Stimulated activated CD8-positive, alpha-beta memory T cell treated with anti-CD3 and anti-CD28 coated beads, Interleukin-7, amount 100 ng/mL, for 1 hour (primary cell): ENCODE measurements at places on chromosomes 4 and X.

- DNase-seq = peak; percentile 45
Measured at GRCh38 chrX:46796574-46797191, 37.8 kb upstream of the SLC9A7 start.

- DNase-seq = no peak
Measured at GRCh38 chr4:147453561-147454141, 27.2 kb upstream of the EDNRA start.

- DNase-seq = no peak
Measured at GRCh38 chr4:173698557-173699262, 168.7 kb upstream of the HAND2 start.

- DNase-seq = no peak
Measured at GRCh38 chrX:56789518-56790070, 60.6 kb downstream of the NBDY start.

- peak; percentile 71 for DNase-seq
Measured at GRCh38 chr4:52721968-52722815, 29.0 kb downstream of the ERVMER34-1 start.

GRCh38 chr4:55186700-55187099 is 61.3 kb upstream of the KDR start:
- no peak for DNase-seq

DNA sequence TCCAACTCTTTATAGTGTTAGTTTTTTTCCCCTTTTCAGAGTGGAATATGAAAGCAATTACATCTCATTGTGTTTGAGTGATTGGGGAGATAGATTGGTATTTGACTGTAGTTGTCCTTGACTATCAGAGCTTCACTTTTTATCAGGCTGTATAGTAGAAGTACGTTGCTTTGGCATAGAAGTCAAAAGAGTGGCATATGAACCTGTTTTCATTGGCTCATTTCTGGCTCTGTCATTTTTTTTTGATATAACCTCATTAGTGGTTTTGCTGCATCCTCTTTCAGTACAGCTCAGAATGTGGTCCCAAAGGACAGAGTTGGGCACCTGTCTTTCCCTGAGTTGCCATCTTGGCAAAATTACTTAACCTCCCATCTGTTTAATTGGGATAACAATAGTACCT is 1.4 kb downstream of the TMA16 start:
- DNase-seq = no peak

DNA sequence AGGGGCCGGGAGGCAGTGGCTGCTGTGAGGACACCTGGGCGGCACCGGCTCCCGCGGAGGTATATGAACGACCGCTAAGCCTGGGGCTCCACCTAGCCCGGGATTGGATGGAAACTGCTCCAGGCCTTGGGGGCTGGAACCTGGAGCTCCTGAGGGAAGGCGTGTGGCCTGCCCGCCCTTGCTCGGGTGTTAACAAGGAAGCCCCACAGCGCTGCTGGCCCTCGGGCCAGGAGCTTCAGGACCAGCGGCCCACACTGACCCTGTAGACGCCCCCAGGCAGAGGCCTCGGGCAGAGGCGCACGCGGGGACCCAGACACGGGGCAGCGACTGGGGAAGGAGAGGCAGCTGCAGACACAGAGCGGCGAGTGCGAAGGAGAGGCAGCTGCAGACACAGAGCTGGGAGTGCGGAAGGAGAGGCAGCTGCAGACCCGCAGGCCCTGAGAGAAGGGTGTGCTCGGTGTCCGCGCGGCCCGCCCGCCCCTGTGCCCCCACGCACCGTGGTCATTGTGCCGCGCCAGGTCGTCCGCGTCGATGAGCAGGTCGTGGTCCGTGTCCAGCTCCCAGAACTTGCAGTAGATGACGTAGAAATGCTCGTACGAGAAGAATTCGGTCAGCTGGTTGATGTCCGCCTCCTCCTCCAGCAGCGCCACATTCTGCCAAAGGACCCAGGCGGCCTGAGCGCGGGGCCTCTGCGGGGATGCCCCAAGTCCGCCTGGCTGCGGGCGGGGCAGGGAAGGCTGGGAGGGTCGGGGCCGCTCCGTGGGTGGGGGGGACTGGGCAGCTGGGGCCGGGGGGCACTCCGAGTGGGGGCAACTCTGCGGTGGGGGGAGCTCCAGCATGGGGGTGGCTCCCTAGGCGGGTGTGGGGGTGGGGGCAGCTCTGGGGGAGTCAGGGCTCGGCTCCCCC is 26.7 kb upstream of the GTPBP6 start:
- no peak for DNase-seq

GRCh38 chrX:86215260-86215659 is 67.0 kb downstream of the DACH2 start:
- DNase-seq = no peak

DNA sequence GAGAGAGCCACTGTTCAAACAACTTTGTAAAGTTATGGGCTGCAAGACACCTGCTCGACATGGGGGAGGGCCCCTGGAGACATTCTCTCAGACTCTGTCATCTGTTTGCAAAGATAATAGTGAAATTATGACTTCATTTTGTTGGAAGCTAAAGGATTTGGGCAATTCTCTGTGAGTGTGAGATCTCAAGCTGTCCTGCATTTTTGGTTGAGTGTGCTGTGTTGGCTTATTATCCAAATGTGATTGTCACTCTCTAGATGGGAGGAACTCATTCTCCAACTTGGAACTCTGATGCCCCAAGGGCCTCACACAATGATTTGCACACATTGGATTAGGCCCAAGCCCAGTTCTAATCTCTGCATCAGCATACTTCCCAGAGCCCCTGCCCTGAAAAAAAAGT is 63.7 kb downstream of the STK32B start:
- no peak for DNase-seq

GRCh38 chrX:82087699-82088098 is 885.8 kb downstream of the SH3BGRL start:
- DNase-seq = no peak

- no peak for DNase-seq
Measured at GRCh38 chrX:119942173-119942819, 1.3 kb downstream of the NKAP start.
